ENCODE measurements at places on chromosomes 12 and 14.

DNA sequence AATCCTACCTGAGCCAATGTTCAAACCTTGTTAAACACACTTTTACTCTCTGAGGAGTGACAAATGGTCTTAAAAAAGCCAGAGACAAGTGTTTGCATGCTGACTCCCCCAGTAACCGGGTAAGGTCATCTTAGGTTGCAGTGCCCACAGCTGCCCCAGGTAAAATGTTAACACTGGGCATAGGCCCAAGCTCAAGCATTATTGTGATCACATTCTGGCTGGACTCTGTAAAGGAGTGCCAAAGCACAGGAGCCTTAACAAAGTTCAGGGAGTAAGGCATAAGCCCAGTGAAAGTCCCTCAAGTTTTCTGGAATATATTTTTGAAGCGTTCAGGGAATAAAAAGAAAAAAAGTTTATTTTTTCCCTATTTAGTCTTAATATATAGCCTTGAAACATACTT, 8.6 kb downstream of the EDDM3A start:
- no peak for DNase-seq

DNA sequence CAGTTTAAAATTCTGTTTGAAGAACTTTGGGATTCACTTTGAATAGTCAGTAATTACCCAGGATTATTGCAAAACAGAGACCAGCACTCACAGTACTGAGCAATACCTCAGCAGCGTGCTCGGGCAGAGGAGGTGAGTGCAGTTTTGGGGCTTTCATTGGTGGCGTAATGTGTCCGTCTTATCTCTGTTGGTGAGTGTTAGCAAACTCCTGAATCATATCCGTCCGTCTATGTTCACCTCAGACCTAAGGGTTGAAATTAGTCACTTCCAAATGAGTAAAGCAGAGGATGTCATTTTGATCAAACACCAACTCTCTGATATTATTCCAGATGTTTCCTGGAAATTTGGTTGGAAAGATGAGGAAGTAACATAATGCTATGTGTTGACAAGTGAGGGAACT, 82.8 kb downstream of the BORCS5 start:
- no peak for DNase-seq

DNA sequence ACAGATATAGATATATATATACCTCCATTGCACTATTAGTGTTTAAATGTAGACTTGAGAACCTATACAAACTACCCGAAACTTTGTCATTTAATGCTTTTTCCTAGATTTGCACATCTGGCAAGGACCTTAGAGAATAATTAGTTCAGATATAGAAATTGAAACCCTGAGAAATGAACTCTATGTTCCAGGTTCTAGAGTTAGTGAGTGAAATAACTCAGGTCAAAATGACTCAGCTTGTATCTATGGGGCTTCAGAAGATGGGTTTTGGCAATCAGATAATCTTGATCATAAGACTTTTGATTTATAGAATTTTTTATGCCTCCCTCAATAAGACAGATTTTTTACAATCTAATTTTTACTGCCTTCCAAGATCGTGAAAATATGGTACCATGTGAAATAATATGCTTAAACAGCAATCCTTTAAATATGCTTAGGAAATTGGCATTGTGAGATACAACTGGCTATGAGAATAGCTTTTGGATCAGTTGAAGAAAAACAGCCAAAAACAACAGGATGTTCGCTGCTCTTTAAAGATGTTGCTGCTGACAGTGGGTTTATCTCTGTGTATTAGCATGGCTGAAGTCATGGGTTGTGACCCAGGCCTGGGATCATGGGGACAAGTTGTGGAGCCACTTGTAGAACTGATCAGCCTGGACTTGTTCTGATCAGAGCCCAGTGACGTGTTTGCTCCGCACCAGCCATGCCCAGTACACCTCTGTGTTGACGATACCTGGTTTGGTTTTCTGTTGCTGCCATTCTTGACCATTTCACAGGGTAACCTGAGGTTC, 63.6 kb downstream of the TTLL5 start:
- no peak for DNase-seq

DNA sequence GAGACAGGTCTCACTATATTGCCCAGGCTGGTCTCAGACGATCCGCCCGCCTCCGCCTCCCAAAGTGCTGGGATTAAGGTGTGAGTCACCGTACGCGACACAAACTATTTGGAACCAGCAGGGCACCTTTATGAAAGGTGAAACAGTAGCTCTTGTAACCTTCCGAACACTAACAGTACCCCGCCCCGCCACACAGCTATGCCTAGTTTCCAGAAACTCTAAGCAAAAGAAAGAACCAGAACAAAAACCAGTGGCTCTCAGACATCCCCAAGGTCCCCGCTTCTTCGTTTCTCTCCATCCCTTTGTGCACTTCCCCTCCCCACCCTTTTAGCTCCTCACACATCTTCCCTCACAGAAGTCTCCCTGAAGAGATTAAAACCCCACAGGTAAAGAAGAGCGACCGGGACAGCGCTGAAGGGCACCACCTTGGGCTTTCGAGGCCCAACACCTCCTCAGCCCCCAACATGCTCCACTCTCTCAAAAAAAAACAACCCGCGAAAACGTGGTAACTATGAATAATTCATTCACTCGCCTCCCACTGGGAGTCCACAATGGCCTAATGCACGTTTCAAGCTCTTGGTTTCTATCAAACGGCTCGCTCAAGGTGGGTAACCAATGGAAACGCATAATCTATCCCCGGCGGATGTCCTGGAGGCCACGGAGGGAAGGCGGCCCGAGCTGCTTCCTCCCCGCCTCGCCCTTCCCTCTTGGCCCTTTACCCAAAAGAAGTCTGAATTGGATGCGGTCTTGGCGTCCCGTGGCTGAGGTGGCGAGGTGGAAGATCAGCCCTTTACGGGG, 877 bp downstream of the BAG5 start:
- DNase-seq = peak; percentile 24

DNA sequence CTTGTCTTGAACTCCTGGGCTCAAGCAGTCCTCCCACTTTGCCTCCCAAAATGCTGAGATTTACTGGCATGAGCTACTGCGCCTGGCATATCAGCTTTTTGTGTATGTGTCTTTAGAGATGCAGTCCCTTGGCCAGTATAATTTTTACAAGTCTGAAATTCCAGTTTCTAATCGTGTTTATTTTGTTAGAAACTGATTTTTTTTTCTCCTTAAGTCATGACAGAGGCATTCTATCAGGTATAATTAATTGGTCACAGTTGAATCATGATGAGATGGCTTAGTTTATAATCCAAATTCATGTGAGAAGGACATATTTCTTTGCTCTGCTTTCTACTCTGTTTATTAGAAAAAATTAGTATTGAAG, 98.9 kb downstream of the PCNX1 start:
- DNase-seq = no peak

- DNase-seq = no peak
Observed at GRCh38 chr14:102418853-102419240, 56.1 kb downstream of the TECPR2 start.
